Karpas-422 (cell line): ENCODE measurements at places on chromosomes 7 and 10. TPM values are rescaled to one million over a fixed set of nuclear protein-coding genes. Genes with fewer than 3 reads are reported as not detected.

The ITIH2 gene
- not detected in 2 replicates for total RNA-seq

The SLIT1 gene
- total RNA-seq: 1.0 and 2.2 TPM in 2 replicates

GRCh38 chr10:73935895-73936294, 25.0 kb downstream of the PLAU start:
- no peak overlapping the region for H3K4me3 ChIP-seq
- no peak for DNase-seq
- H3K36me3 ChIP-seq: no peaks in the 10 kb centered on the region
- no peaks in the 10 kb centered on the region for H3K27me3 ChIP-seq
- no peak overlapping the region for H3K27ac ChIP-seq
- H3K4me1 ChIP-seq: peaks cover 13% of the 10 kb centered on the region

- H3K27me3 ChIP-seq: no peaks in the 10 kb centered on the region
- H3K4me1 ChIP-seq: no peaks in the 10 kb centered on the region
- no peaks in the 10 kb centered on the region for H3K36me3 ChIP-seq
Observed at GRCh38 chr7:1297017-1297960, 64.6 kb downstream of the UNCX start.

DNA sequence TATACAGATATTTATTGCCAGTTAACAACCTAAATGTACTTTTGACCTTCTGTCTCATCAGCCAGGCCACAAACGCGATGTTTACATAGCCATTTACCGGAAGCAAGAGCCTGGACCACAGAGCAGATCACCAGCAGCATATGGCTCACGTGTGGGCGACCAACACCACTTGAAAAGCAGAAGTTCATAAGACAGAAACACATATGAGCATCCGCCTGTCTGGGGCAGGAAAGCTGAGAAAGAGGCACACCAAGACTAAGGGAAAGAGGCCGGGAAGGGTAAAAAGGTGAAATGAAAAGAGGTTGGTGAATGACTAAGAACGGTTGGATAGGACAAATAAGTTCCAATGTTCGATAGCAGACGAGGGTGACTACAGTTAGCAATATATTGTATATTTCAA, 1.3 kb downstream of the ABCB1 start:
- H3K27me3 ChIP-seq: no peaks in the 10 kb centered on the region
- no peak overlapping the region for H3K4me3 ChIP-seq
- no peaks in the 10 kb centered on the region for H3K36me3 ChIP-seq
- DNase-seq: peak; percentile 55
- H3K4me1 ChIP-seq: no peaks in the 10 kb centered on the region; the same call in 1 of the 2 replicates

The UTF1 gene
- not detected in 2 replicates for total RNA-seq

The SPDYE5 gene
- not detected in 2 replicates for total RNA-seq

The AGMO gene
- total RNA-seq: not detected in 2 replicates

DNA sequence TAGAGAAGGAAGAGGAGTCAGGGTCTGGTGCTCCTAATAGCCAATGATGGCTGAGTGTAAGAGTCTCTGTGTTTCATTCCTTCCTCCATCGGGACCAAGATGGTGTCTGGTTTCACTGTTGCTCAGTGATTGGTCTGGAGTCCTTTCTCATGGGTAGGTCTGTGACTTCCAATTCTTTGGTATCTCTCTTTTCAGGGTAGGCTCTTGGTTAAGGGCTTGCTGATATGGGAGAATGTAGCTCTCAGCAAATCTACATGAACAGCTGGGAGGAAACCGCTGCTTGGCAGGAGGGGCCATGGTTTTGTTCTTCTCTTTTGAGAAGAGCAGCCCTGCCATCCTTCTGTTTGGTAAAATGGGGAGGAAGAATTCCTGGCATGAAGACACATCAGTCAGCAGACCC, 209.1 kb upstream of the PODXL start:
- no peak for DNase-seq
- H3K4me3 ChIP-seq: no peak overlapping the region
- no peaks in the 10 kb centered on the region for H3K36me3 ChIP-seq
- no peak overlapping the region for H3K27ac ChIP-seq
- H3K4me1 ChIP-seq: no peaks in the 10 kb centered on the region

The PNLIPRP1 gene
- not detected in 2 replicates for total RNA-seq

- H3K36me3 ChIP-seq: 0 out of 2 replicates have a peak, but pooled peaks cover under 1% of the 10 kb centered on the region
- peak; percentile 48 for DNase-seq
- H3K27ac ChIP-seq: peak overlapping the region; percentile 69
- peak overlapping the region; percentile 97 for H3K4me3 ChIP-seq
- H3K27me3 ChIP-seq: no peaks in the 10 kb centered on the region
- peaks cover 21% of the 10 kb centered on the region for H3K4me1 ChIP-seq
Observed at GRCh38 chr10:119893074-119893473, 544 bp downstream of the SEC23IP start.

The CTNNA3 gene
- total RNA-seq: 0.07 TPM in 1 of 2 replicates, not detected in the other

The SPDYE2B gene
- not detected in 2 replicates for total RNA-seq
